ENCODE measurements at places on chromosomes 7 and 10.

- no peak for DNase-seq
Measured at GRCh38 chr7:101580596-101580995, 48.5 kb downstream of the MYL10 start.

GRCh38 chr7:31066516-31067130, 14.5 kb downstream of the ADCYAP1R1 start:
- peak; percentile 29 for DNase-seq

DNA sequence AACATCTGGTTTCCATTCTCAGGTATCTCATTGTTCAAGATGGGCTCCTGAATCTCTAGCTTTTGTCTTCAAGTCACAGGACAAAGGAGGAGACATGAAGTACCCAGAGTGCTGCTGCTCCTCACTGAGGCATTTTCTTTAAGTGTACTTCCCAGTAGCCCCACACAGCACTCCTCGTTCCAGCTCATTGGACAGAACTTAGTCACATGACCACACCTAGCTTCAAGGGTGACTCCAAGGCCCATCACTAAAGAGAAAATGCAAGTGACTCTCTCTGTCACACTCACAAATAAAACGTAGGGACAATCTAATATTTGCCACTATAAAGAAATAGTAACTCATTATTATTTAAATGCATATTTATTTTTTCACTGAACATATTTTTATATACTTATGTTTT, 58.3 kb upstream of the NEUROD6 start:
- no peak for DNase-seq

DNA sequence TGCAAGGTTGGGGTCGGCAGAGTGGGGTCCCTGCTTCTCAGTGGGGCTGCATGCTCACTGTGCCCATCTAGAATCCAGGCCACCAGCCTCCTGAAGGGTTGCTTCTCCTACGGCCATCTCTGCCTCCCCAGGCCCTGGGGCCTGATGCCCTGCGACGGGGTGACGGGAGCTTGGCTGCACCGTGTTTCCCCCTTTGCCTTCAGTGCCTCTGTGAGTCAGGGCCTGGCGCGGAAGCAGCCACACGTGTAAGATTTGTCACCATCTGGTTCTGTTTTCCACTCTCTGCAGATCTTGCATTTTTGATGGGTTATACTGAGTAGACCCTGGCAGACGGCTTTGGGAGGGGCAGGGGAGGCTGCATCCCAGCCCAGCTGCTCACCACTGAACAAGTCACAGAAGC, 7.2 kb downstream of the ADAMTS14 start:
- no peak for DNase-seq

- no peak for DNase-seq
Measured at GRCh38 chr10:74058071-74058470, 60.2 kb downstream of the VCL start.

DNA sequence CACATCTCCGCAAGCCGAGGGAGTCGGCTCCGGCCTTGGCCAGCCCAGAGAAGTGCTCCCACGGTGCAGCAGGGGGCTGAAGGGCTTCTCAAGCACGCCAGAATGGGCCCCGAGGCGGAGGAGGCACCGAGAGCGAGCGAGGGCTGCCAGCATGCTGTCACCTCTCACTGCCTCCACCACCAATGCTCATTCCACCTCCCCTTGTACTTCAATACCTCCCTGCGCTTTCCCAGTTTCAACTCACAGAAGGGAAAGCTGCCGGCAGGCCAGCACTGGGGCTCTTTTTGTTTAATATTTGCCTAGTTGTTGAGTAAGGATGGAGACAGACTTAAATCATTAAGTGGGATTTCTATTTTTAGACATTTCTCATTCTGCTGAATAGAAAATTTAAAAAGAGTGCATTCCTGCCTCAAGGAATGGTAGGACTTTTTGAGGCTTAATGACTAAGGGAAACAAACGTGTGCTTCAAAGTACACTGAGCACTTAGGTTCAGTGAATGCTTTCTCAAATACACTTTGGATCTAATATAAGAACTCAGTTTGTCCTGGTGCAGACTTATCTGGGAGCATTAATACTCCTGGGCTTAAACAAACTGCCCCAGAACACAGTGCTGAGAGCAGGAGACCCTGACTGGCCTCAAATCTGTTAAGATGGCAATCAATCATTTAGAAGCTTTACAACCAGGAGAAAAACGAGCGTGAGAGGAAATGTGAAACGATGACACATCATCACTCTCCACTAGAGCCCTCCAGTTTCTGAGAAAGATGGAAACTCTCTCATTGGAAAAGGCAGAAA, 131.2 kb downstream of the RALA start:
- DNase-seq: peak; percentile 79

GRCh38 chr10:98815039-98815885, 368.5 kb upstream of the HPS1 start:
- no peak for DNase-seq

DNA sequence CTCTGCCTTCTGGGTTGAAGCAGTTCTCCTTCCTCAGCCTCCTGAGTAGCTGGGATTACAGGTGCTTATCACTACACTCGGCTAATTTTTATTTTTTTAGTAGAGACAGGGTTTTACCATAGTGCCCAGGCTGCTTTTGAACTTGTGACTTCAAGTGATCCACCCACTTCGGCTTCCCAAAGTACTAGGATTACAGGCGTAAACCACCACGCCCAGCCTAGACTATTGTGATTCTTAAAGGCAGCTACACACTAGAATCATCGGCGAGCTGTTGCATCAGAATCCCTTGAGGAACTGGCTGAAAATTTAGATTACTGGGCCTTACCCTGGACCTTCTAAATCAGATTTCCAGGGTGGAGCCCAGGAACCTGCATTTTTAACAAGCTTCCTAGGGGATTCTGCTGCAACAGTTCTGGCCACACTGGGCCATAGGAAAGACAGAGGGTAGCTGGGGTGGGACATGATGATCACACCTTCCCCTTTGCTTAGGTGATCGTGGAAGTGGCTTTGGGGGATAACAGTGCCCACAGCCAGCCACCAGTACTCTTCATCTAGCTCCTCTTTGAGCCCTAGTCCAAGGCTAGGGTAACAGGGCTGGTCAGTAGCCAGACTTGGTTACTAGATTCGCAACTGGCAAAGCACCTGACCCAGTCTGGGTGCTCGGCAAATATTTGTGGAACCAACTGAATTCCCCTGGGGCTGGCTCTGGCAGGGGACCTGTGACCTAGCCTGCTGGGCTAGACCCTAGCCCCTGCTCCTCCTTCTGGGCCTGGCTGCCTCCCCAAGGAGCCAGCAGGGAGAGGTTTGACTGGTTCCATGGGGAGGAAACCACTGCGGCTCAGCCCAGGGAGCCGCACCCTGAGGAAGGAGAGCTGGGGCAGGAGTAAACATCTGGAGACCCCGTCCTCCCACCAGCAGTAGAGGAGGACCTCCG, 67.1 kb upstream of the DUSP5 start:
- no peak for DNase-seq

DNA sequence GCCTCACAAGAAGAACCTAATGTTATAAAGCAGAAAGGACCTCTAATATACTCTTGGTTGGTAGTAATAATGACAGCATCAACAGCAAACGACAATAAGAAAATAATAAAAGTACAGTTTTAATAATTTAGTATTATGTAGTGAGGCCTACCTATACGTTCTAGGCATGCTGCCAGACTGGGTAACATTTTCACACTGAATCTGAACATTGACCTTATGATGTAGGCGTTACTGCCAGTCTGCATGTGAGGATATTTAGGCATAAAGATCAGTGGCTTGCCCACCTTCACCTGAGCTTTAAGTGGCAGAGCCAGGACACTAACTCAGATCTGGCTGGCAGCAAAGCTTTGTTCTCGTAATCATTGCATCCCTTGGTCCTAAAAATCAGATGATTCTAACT, 2.5 kb downstream of the FGL2 start:
- DNase-seq: no peak

DNA sequence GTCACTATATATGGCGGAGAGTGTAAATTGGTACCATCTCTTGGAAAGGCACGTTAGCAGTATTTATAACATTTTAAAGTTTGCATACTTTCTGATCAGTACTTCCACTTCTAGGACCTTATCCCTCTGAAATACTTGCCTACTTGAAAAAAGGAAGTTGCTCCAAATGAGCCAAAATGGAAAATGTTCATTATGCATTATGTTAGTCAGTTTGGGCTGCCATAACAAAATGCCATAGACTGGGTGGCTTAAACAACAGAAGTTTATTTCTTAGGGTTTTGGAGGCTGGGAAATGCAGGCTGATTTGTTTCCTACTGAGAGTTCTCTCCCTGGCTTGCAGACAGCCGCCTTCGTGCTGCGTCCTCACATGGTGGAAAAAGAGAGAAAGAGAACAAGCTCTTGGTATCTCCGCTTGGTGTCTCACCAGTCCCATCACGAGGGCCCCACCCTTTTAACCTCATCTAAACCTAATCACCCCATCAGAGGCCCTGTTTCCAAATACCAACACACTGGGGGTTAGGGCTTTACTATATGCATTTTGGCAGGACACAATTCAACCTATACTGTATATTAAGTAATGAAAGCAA, 6.9 kb downstream of the SNX10 start:
- no peak for DNase-seq

DNA sequence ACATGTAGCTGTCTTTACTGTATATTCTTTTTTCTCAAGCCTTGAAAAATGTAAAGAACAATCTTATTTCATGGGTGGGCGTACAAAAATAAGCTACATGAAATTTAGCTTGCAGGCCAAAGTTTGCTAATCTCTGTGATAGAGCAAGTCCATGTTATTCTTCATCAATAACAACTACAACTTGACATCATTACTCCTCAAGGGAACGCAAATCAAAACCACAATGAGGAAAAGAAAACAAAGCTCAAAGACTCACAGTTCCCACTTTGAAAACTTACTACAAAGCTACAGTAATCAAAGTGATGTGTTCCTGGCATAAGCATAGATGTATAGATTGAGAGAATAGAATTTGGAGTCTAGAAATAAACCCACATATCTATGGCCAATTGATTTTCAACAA, 62.5 kb downstream of the GNA12 start:
- DNase-seq: no peak

DNA sequence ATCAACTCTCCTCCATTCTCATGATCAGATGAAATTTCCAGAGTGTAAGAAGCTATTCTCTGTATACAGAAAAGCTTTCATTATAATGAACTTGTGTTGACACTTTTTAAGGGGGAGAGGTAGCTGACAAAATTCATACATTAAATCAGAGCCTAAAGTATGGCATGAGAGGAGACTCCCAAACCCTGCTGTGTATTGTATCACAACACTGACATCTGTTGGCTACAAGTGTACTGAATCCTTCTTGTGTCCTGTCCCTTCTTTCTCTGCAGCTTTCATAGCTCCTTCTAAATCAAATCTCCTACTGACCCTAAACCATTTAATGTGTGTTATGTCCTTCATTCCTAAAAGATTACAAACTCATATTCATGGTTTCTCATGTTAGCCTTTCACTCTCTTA, 70.9 kb downstream of the GCC1 start:
- peak; percentile 1 for DNase-seq

DNA sequence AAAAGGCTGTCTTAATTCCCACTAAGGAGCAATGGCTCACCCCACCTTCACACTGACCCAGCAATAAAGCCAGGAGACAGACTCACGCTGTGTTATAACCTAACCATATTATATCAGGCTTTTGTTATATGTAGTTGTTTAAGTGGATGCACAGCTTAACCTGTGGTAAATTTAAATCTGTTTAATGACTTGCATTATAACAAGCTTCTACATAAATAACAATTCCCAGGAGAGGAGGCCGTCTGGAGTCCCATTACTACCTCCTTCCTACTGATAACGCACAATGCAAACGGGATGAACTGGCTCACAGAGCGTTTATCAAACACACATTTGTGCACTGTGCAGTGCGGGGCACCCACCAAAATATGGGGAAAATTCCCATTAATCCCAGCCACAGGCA, 102.1 kb upstream of the MGMT start:
- no peak for DNase-seq

- no peak for DNase-seq
Measured at GRCh38 chr10:117617659-117618058, 75.1 kb downstream of the EMX2 start.

GRCh38 chr10:60003651-60004523, 97.5 kb upstream of the CCDC6 start:
- DNase-seq: no peak

- no peak for DNase-seq
Measured at GRCh38 chr7:105010504-105011130, 3.4 kb upstream of the KMT2E start.

- DNase-seq: no peak
Measured at GRCh38 chr10:131702531-131703356, 198.1 kb upstream of the PPP2R2D start.

GRCh38 chr7:36742911-36743775, 18.8 kb upstream of the AOAH start:
- no peak for DNase-seq

DNA sequence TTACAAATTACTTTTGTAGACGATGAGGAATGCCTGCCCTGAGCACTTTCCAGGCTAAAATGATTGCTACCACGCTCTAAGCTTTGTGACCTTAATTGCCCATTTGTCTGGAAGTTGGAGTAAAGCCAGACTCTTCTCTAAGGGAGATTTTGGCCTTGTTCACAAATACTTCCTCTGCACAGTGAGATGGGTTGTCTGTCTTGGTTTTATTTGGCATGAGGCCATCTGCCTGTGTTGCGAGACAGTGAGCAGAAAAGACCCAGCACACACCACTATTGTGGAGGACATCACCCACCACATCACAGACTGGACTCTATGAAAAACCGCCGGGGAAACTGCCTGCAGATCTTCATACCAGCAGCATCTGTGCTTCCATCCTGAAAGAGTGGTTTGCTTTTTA, 138.4 kb downstream of the BICC1 start:
- DNase-seq: no peak

- peak; percentile 11 for DNase-seq
Measured at GRCh38 chr7:6558837-6559236, 7.6 kb upstream of the GRID2IP start.

DNA sequence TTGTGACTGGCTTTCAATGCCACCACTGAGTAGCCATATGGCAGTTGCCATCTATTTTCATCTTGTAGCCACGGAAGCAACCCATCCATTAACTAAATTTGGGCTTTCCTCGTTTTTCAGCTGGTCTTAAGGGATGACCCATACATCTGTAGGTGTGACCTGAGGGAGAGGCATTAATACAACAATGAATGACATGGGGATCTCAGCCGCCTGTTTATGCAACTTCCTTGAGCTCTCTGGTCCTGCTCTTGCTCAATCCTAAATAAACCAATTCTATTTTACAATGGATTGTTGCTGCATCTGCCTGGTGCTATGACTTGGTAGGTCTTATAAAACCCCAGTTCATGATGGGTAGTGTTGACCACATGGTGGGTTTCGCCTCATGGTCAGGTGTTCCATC, 21.9 kb upstream of the ADAM22 start:
- DNase-seq: no peak

GRCh38 chr7:28531291-28531690, 119.0 kb downstream of the CREB5 start:
- DNase-seq: no peak

GRCh38 chr10:131035779-131036178, 275.7 kb downstream of the TCERG1L start:
- no peak for DNase-seq

All from DMS79 (cell line).